ENCODE measurements at places on chromosomes 3 and 15. TPM values are rescaled to one million over a fixed set of nuclear protein-coding genes. Genes with fewer than 3 reads are reported as not detected.

DNA sequence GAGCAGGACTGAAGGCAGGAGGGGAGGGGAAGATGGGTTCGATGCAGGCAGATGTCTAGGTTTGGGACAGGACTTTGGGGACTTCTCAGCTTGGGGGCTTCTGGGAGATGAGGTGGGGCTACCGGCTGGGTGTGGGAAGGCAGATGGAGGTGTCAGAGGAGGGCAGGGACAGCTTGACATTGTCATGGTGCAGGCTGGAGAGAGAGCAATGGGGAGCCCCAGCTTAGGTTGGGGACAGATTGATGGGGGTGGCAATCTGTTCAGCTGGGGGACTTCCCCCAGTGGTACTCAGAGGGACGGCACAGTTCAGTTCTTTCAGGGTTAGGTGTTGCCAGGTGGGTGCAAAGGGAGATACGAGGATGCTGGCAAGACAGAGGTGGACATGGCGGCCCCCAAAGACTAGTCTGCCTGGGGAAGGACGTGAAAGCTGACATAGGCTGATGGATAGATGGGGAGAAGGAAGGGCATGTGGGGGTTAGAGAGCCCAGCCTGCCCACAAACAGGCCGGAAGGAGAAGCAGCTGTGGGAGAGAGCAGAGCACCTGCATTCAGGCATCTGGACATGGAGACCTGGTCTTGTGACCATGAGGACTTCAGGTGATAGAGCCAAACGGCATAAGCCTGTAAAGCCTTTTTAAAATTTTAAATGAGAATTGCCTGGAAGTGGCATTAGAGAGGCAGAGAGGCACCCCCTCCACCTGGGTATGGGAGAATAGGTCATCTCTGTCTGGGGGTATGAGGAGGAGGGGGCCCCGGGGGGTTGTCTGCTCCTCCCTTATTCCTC lies 21.1 kb downstream of the ACAA1 start:
- H3K36me3 ChIP-seq = peaks cover 11% of the 10 kb centered on the region
- H3K4me1 ChIP-seq = no peaks in the 10 kb centered on the region
- no peaks in the 10 kb centered on the region for H3K27me3 ChIP-seq
- DNase-seq = no peak
- H3K4me3 ChIP-seq = no peak overlapping the region

Gene PROS1
- total RNA-seq = 43.7 TPM

Gene ALPK3
- total RNA-seq = 16.2 TPM

Gene DNAJA4
- total RNA-seq = 14.1 TPM

DNA sequence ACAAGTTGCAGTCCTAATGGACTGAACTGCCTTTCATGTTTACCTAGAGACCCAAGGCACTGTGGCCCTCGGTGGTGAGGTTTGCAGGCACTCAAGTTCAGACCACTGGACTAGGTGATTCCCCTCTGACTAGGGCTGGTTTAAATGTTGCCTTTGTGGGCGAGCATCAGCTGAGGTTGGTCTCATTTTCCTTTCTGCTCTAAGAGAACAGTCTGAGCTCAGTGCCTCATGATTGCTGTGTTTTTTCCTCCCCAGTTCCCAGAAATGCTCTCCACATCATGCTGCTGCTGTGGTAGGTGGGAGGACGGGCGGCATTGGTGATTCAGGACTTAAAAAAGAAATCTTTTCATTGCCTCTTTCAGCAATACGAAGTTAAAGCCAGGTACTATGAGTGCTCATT lies 237.2 kb downstream of the MBNL1 start:
- H3K4me3 ChIP-seq = no peak overlapping the region
- H3K4me1 ChIP-seq = no peaks in the 10 kb centered on the region
- no peak overlapping the region for H3K27ac ChIP-seq
- no peaks in the 10 kb centered on the region for H3K36me3 ChIP-seq
- no peak for DNase-seq

Data from esophagus muscularis mucosa (tissue), 4 donors.